Activated naive CD4-positive, alpha-beta T cell (primary cell): ENCODE measurements at places on chromosomes 3 and 15.

DNA sequence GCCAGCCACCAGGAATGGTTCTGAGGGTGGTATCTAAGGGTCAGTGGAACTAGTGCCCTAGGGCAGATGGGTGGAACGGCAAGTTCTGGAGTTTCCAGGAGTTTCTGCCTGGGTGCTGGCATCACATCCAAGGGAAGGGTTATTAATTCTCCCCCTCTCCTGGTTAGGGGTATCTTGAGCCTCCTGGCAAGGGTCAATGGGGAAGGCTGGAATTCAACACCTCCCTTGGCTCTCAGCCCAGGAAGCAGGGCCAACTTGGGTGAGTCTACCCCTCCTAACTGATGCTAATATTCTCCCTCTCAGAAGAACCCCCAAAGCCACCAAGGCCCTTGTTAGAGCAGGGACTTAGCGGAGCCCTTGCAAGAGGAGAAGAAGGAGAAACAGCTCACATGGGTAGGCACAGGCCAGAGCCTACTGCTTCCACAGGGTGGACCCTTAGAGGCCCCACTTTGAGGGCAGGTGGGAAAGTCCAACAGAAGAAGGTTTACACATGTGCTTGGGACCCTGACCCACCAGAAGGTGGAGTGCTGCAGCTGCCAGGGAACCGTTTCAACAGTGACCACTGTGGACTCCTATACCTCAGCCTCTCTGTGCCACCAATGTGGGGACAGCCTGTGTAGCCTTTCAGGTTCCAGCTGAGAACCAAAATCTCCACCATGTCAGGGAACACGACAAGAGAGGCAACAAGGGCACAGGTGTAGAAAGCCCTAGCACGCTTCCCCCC lies 3.3 kb downstream of the TMEM115 start:
- no peak for DNase-seq

DNA sequence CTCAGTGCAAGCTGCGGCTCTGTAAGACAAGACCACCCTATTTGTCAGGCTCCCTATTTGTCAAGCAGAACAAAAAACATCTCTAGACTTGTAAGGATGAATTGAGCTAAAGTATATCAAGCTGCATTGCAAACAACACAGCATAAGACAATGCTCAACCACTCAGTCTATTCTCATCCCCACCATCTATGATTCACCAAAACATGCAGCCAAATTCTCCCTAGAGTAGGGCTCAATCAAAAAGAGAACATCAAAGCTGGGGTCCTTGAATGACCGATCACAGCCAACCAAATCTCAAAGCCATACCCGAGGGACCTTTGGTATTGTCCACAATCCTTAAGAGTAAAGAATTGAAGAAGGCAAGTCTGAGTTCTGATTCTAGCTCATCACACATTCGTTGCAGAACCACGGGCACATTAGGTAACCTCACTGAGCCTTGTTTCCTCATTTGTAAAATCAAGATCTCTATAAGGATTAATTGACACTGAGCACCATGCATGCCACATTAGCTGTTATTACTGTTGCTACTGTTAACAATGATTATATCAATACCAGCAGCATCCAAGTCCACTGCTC lies 31.2 kb downstream of the RFTN1 start:
- no peak for DNase-seq

- DNase-seq: no peak
Measured at GRCh38 chr3:12932754-12933153, 91.4 kb upstream of the RPL32 start.

- no peak for DNase-seq
Measured at GRCh38 chr3:7461202-7461825, 600.4 kb downstream of the GRM7 start.

GRCh38 chr15:38029736-38030135 lies 95.3 kb downstream of the TMCO5A start:
- DNase-seq: no peak
